NB4 (cell line): ENCODE measurements at places on chromosomes 3 and 15.

- DNase-seq: no peak
These were observed 14.2 kb upstream of the CP start for GRCh38 chr3:149235599-149236424.

GRCh38 chr3:54563501-54564200, 364.2 kb downstream of the LRTM1 start:
- no peak for DNase-seq

GRCh38 chr15:93089727-93090305, 805 bp upstream of the RGMA start:
- no peak for DNase-seq

- DNase-seq: no peak
These were observed 75.1 kb downstream of the TNIK start for GRCh38 chr3:171385086-171385485.

GRCh38 chr3:71311661-71312046, 271.9 kb downstream of the FOXP1 start:
- DNase-seq: no peak

DNA sequence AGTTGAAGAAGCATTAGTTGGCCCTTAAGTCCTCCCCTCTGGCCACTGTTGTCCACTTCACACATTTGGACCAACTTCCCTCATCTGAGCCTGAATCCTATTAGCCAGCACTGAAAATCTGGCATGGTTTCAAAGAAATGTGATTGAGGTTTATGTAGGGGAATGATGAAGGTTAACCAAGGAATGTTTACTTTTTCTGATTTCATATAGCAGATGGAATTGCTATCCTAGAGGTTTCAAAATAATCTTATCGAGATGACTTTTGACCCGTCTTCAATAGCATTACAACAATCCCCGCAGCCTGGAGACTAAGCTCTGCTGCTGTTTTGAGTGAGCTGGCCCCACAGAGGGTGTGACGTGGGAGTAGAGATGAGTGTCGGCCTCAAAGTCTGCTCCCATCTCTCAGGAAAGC, 200.8 kb upstream of the IL12A start:
- DNase-seq: no peak

DNA sequence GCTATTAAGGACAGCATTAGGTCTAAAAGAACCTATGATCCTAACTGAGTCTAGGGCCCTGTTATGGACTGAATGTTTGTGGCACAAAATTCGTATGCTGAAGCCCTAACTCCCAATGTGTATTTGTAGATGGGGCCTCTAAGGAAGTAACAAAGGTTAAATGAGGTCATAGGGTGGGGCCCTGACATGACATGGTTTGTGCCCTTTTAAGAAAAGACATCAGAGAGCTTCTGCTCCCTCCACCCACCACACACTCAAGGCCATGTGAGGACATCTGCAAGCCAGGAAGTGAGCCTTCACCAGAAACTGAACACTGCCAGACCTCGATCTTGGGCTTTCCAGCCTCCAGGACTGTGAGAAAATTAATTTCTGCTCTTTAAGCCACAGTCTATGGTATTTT, 49.2 kb downstream of the PHC3 start:
- peak; percentile 82 for DNase-seq

DNA sequence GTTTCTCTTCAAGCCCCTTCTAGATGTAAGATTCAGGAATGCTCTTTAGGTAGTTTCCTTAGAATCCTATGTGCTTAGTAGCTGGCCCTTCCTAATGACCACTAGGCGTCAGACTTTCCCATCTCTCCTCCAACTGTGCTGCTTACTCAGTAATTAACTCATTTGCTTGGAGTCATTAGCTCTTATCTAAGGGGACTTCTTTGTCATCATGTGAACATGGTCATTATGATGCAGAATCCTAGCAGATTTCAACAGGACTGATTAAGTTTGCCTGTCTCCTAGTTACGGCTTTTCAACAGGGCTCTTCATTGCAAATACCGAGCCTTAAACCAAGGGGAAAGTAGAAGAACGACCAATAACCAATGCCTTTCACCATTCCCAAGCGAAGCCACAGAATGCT, 46.4 kb downstream of the GJD2 start:
- peak; percentile 60 for DNase-seq

DNA sequence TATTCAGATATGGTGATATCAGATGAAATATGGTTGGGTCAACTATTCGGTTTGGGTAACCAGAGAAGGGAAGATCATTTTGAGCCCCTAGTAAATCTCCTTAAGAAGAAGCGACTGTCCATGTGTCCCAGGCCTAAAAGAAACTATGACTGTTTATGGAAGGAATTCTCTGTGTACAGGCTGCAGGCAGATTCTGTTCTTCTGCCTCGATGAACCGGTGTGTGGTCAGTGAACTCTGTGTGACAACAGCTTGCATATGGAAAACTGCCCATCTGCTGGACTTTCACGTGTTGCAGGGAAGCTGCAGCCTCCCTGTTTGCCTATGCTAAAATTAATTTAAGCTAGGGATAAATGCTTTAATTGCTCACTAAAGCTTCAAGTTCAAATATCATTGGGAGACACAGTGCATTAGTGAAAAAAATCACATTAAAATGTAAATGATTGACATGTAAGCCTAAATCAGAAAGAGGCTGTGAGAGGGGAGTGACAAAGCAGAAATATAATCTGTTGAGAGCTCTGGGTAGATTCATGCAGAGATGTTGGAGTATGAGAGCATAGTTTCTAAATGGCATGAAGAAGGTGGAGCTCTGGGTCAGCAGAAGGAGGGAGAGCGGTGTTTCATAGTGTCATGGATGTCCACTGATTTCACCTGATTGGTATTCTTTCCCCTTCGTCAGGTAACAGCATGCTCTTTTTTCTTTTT, 65.4 kb upstream of the PFN2 start:
- DNase-seq: no peak

DNA sequence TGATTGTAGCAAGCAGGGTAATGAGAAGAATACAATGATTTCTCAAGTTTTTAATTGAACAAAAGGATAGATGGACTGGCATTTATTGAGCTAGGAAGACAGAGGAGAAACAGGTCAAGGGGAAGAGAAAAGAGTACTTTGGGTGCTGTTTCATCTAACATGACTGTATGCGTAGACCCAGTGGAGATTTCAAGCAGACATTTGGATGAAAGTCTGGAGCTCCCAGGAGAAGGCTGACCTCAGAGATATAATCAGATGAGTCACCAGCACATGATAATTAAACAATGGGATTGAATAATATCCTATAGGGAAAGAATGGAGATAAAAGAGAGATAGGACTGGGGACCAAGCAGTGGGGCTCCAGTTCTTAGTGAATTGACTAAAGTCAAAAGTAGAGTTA, 194.9 kb downstream of the ARRDC4 start:
- no peak for DNase-seq

DNA sequence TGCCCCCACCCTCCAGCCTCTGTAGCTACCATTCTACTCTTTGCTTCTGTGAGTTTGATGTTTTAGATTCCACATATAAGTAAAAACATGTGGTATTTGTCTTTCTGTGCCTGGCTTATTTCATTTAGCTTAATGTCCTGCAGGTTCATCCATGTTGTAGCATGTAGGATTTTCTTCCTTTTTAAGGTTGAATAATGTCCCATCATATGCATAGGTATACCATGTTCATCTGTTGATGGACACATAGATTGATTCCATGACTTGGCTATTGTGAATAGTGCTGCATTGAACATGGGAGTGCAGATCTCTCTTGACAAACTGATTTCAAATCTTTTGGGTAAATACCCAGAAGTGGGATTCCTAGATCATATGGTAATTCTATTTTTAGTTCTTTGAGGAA, 11.8 kb downstream of the THSD4 start:
- no peak for DNase-seq

DNA sequence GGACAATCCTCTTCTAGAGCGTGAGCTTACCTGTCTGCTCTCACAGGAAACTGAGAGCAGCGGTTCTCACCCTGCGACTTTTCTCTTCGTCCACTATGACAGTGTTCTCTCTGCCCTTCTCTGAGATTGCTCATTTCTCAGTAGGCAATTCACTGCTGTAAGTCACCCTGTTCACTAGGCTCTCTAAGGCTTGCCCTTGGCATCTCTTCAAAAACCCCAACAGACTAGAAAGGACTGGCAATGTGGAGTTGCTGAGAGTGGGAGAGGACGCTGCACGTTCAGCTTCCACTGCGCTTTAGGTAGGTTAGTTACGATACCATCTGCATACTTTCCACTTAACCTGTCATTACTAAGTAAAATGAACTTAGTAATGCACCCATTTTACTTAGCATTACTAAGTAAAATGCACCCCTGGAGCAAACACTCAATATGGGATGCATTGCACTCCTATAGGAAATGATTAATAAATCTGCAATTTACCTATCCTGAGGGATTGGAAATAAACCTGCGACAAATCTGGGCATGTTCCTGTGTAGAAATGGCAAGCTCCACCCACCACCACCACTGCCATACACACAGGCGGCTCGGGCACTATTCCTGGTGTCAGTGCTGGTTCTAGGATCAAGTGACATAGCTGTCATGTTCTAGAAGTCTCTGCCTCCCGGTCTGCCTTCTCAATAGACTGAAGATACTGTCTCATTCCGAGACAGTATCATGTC, 21.4 kb downstream of the XPC start:
- DNase-seq: no peak

GRCh38 chr3:137110392-137110996, 152.7 kb downstream of the IL20RB start:
- DNase-seq: peak; percentile 25

DNA sequence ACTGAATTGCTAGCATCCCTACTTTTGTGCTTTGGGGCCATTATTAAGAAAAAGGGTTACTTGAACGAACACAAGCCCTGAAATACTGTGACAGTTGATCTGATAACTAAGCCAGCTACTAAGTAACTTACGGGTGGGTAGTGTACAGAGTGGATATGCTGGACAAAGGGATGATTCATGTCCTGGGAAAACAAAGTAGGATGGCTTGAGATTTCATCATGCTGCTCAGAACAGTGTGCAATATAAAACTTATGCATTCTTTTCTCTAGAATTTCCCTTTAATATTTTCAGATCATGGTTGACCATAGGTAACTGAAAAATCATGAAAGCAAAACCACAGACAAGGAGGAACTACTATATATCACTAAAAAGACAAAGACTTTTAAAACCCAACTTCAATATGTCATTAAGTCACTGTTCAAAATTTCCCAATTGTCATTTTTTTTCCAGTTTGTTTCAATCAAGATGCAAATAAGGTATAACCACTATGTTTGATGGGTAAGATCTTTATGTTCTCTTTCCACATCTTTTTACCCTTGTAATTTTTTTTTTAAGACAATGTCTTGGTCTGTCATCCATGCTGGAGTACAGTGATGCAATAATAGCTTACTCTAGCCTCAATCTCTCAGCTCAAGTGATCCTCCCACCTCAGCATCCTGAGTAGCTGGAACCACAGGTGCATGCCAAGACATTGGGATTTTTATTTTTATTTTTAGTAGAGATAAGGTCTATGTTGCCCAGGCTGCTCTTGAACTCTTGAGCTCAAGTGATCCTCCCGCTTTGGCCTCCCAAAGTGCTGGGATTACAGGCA, 67.7 kb downstream of the IFT80 start:
- no peak for DNase-seq

GRCh38 chr15:70197945-70198361, 100.2 kb upstream of the TLE3 start:
- peak; percentile 46 for DNase-seq
